RPMI8226 (cell line): ENCODE measurements at places on chromosomes 2 and 18.
A peak's percentile ranks its signal among the peaks of the same experiment; 100 is the strongest.

DNA sequence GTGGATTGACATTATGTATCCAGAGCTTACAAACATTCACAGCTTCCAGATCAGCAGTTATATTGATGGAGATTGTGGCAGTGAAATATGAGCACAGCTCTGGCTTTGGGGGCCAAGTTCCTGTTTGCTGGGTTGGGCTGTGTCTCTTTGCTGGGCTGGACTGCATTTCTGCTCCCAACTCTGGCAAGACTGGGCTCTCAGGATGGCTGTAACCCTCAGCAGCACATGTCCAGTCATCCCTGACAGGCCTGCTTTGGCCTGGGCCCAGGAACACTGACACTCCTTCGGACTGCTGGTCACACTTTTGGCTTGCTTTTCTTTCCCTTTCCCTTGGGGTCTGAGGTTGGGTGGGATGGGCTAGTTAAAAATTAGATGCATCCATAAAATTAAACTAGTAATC is 17.9 kb upstream of the VPS4B start:
- DNase-seq = no peak

DNA sequence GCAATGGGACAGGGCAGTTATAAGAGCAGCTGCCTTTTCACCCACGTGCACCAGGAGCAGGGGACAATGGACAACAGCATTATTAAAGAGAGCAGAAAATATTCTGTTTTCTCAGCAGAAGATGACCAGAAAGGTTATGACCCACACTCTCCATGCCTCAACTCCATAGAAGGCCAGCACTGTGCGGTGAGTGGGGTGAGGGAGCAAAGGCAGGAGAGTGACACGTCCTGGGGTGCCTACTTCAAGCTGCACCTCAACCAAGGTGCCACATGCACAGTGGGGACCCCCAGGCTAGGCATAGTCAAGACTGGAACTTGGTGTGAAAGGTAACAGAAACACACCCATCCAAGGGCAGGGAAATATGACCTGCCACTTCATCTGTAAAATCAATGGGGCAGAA is 50.4 kb downstream of the POLR1A start:
- DNase-seq = no peak

- DNase-seq = no peak
Observed at GRCh38 chr2:239559417-239560261, 158.8 kb upstream of the HDAC4 start.

DNA sequence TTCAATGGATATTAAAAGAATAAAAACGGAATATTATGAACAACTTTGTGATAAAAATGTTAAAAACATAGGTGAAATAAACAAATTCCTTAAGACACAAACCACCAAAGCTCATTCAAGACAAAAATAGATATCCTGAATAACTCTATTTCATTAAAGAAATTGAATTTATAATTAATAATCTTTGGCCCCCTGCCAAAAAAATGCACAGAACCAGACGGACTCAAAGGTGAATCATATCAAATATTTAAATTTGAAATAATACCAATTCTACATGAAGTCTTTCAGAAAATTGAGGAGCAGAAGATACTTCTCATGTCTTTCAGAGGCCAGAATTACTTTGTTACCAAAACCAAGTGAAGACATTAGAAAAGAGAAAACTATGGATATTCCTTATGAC is 128.3 kb upstream of the KLHL29 start:
- DNase-seq = no peak

DNA sequence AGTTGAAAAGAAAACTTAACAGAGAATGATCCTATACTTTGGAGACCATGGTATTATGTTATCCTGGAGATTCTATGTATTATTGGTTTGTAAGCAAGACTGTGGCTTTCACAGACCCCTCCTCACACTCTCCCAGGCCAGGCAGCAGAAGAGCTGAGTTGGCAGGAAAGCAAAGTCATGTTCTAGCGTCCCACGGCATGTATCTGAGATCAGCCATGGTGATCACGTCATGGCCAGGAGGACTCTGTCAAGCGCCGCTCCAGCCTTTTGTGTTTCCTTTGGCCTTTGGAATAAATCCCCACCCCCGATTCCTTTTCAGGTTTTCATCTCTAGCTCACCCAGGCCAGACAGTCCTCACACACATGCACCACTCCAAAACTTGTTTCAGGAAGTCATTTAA is 39.1 kb downstream of the LRRC30 start:
- DNase-seq = no peak

DNA sequence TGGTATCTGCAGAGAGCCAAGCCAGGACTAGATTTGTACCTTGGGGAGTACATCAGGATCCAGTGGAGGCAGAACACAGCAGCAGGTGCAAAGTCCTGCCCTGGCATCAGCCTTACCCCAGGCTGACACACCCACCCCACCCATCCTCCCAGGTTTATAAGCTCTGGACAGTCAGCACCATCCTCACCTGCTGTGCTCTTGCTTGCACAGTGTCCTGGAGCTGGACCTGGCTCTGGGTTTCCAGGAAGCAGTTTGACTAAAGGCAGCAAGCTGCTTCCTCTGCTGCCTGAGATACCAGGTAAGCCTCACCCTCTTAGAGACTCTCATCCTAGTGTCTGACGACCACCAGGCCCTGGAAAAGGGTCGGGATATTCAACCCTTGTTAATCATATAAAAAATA is at the start of gene SULT1C3:
Gene SULT1C3 (plus strand): TSS at position 183 of the 400 bp plus-strand sequence. CDS start 7,227 bp downstream, outside the sequence.
- DNase-seq = no peak

DNA sequence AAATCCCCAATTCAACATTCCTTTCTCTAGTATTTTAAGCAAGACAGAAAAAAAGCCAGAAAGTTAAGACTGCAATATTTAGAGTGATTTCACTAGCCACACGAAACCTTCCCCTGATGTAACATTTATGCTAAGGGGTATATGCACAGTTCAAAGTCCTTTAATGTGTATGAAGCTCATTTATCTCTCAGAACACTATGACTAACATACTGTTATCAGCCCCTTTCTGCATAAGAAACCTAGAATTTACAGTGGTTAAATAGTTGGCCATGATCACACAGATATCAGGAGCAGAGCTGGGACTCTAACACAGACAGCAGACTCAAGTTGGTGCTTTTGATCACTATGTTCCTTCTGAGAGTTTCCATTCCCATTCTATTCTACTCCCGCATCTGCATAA is 185.5 kb downstream of the CDH2 start:
- DNase-seq = no peak

- no peak for DNase-seq
Observed at GRCh38 chr2:236790963-236791362, 221.3 kb downstream of the ACKR3 start.

DNA sequence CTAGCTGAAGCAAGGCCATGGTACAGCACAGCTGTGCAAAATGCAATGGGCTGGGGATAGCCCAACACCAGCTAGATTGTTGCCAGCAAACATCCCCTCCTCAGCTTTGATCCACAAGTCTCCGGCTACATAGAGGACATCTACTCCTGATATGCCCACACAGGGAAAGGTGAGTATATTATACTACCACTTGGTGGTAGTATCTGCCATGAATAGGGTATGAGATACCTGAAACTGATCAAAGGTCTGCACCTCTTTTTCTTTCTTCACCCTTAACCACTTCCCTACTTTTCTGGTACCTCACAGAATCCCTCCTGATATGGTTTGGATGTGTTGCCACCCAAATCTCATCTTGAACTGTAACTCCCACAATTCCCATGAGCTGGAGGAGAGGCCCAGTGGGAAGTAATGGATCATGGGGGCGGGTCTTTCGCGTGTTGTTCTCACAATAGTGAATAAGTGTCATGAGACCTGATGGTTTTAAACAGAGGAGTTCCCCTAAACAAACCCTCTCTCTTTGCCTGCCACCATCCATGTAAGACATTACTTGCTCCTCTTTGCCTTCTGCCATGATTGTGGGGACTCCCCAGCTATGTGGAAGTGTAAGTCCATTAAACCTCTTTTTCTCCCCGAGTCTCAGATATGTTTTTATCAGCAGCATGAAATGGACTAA is 279.6 kb downstream of the TXNL1 start:
- peak; percentile 22 for DNase-seq

- no peak for DNase-seq
Observed at GRCh38 chr18:27950648-27951228, 226.2 kb downstream of the CDH2 start.

GRCh38 chr2:182291296-182291695 is 135.5 kb downstream of the PDE1A start:
- no peak for DNase-seq

GRCh38 chr2:96903815-96904214 is 33.9 kb upstream of the SEMA4C start:
- peak; percentile 38 for DNase-seq

- no peak for DNase-seq
Observed at GRCh38 chr2:239943991-239944631, 81.0 kb downstream of the NDUFA10 start.

DNA sequence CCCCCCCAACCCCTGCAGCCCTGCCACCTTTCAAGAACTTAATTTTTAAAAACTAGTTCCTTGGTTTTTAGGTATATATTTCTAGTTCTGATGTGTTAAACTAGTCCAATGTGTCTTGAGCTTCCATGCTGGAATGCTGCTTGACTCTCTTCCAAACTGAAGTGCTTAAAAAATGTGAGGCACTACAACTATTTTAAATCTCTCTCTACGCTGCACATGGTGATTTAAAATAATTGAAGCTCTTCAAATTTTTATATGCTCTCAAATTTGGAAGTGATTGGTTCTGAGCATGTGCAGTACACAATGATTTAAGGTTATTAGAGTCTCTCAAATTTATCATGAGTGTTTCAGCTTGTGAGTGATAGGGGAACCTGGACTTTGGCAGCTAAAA is 192.6 kb upstream of the ZEB2 start:
- DNase-seq = no peak

DNA sequence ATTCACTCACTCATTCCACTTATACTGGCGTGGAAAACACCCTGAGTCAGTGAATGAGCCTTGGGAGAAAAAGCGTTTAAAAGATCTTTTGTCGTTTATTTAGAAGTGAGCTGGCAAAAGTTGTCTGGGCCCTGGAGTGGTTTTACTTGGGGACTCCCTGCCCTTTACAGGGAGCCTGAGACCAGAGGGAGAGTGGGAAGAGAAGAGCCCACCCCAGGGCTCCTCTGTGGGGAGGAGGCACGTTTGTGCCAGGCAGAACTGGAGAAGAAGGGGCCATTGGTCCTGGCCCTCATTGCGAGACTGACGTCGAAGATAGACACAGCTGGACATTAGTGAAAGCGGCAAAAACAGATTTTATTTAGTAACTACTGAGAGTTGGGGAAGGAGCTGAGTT is 25.7 kb downstream of the DCDC2C start:
- DNase-seq = no peak

- no peak for DNase-seq
Observed at GRCh38 chr2:145691659-145692058, 1171.7 kb upstream of the ZEB2 start.

GRCh38 chr2:47344890-47345589 is 57.9 kb upstream of the MSH2 start:
- DNase-seq = no peak
